T-cell (primary cell): ENCODE measurements at places on chromosomes 3 and 15. TPM values are rescaled to one million over a fixed set of nuclear protein-coding genes. Genes with fewer than 3 reads are reported as not detected.

Gene CHRM5
- total RNA-seq = not detected

Gene PIF1
- 2.3 TPM for total RNA-seq

Gene RFX7
- 27.9 TPM for total RNA-seq

Gene FOXB1
- total RNA-seq = 0.13 TPM

Gene CADPS
- not detected for total RNA-seq

Gene AQP9
- total RNA-seq = 0.09 TPM

Gene SGO1
- total RNA-seq = 0.60 TPM

Gene LYZL4
- total RNA-seq = not detected

Gene ATP2B2
- total RNA-seq = not detected

Gene PAK6
- 2.1 TPM for total RNA-seq

Gene TTLL13
- 1.7 TPM for total RNA-seq

Gene C3orf20
- 0.33 TPM for total RNA-seq

Gene B3GNT5
- total RNA-seq = 0.16 TPM

Gene GUCA1C
- total RNA-seq = not detected

Gene COLQ
- total RNA-seq = 7.2 TPM

Gene CLDN16
- total RNA-seq = not detected

Gene PRSS50
- not detected for total RNA-seq

Gene FGD5
- total RNA-seq = not detected

Gene C3orf18
- 19.5 TPM for total RNA-seq

Gene BAHD1
- total RNA-seq = 48.1 TPM

Gene PPP4R2
- 70.6 TPM for total RNA-seq

Gene GP5
- 6.3 TPM for total RNA-seq

Gene SST
- total RNA-seq = not detected

Gene TLR9
- total RNA-seq = 2.5 TPM

Gene ANKRD34C
- not detected for total RNA-seq

Gene CPEB1
- 1.3 TPM for total RNA-seq

Gene DCBLD2
- 2.3 TPM for total RNA-seq

Gene BFSP2
- not detected for total RNA-seq

Gene GOLGA6L7
- total RNA-seq = not detected

Gene EDEM1
- 138 TPM for total RNA-seq

Gene FBXW12
- not detected for total RNA-seq

Gene TRPM1
- not detected for total RNA-seq

Gene C3orf80
- not detected for total RNA-seq

Gene TMEM207
- total RNA-seq = not detected

Gene CYP8B1
- 0.13 TPM for total RNA-seq

Gene SLC51A
- total RNA-seq = not detected

Gene AP3B2
- 5.8 TPM for total RNA-seq

Gene UBAP1L
- total RNA-seq = 12.5 TPM

Gene HLTF
- total RNA-seq = 19.1 TPM
